ENCODE measurements at places on chromosomes 1 and 21. TPM values are rescaled to one million over a fixed set of nuclear protein-coding genes. Genes with fewer than 3 reads are reported as not detected.

HAO2 gene
- not detected for total RNA-seq

AIRE gene
- not detected for total RNA-seq

UBL4B gene
- not detected for total RNA-seq

ITLN2 gene
- total RNA-seq, result not detected

CRYZL1 gene
- 64.4 TPM for total RNA-seq

S100A7A gene
- not detected for total RNA-seq

FAM78B gene
- total RNA-seq, result 0.08 TPM

HOOK1 gene
- total RNA-seq, result 20.8 TPM

STIL gene
- 0.85 TPM for total RNA-seq

BNIPL gene
- 5.3 TPM for total RNA-seq

WLS gene
- not detected for total RNA-seq

CCDC30 gene
- 5.4 TPM for total RNA-seq

VAV3 gene
- total RNA-seq, result 2.5 TPM

AADACL3 gene
- not detected for total RNA-seq

ODR4 gene
- 24.7 TPM for total RNA-seq

EPHA8 gene
- total RNA-seq, result not detected

ACKR1 gene
- not detected for total RNA-seq

RNF186 gene
- total RNA-seq, result not detected

MATN1 gene
- 0.96 TPM for total RNA-seq

LCE3C gene
- not detected for total RNA-seq
